Naive B cell (primary cell): ENCODE measurements at places on chromosomes 2 and 18.

DNA sequence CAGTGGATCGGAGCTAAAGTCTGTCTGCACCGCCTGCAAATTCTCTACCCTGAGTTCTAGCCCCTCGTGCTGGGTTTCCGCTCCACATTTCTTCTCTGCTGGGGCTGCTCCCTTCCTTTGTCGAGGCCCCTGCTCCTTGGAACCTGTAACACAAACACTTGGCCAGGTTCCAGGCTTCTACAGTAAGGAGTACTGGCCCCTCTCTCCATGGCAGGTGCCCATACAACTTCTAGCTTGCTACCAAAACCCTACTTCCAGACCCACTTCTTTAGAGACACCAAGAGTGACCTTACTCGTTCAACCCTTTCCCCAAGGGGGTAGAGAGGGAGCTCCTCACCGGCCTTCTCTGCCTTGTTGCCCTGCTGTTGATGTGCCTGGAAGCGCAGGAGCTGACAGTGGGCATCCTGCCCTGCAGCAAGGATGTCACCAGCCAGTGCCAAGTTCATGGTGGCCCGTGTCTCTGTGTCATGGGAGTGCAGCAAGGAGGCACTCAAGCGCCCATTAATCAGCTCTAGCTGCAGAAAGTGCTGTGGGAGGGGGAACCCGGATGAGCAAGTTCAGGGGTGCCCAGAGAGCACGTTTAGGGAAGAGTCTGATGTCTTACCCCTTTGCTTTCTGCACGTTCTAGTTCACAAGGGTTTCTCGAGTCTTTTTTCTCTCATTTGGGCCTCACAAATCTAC lies 1.1 kb downstream of the PREB start:
- no peak for DNase-seq

DNA sequence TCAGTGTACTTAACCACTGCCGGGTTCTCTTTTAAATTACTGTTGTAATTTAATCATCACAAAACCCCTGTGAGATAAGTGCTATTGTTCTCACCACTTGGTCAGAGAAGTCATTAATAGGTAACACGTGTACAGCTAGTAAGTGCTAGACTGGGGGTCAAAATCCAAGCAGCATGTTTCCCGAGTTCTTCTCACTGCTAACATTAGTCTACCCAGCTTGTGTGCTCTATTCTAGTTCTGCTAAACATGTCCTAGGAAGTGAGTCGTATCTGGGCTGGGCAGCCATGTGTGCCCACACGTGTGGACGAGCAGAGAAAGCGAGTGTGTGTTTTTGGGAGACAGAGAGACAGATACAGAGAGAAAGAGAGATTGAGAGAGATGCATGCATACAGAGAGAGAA lies 94.1 kb downstream of the BIN1 start:
- no peak for DNase-seq

DNA sequence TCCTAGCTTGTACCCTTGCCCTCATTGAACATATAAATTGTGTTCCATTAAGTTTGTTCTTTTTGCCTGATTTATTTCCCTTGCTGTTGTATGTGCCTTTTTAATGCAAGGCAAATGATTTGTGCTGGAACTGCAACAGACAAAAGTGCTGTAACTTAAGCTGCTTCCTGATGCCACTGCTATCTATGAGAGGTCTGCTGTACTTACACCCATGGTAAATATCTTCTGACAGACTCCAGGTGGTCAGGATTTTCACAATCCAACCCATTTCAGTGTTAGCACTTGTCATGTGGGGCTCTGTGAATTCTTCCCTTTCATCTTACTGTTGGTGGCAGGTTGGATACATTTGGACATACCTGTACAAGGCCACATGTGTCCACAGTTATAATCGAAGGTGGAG lies 63.5 kb downstream of the ARHGAP15 start:
- no peak for DNase-seq

- no peak for DNase-seq
Observed at GRCh38 chr2:173766537-173767289, 198.5 kb downstream of the SP3 start.

DNA sequence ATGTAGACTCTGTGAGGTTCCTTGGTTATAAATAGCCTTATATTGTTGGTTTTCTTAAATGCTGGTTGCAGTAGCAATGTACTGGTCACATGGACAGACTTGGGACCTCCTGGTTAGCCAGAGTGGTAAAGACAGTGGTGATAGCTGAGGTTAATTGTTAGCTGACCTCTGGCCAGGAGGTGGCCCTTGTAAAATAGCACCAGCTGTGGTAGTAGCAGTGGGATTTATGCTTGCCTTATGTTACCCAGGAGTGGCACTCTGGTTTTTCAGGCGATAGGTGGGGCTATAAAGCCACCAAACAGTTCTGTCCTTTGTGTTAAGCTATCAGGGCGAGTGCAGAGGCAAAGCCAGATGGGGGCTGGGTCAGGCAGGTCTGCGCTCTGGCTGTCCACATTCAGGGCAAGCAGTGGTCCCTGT lies 94.8 kb upstream of the SRD5A2 start:
- DNase-seq: no peak

DNA sequence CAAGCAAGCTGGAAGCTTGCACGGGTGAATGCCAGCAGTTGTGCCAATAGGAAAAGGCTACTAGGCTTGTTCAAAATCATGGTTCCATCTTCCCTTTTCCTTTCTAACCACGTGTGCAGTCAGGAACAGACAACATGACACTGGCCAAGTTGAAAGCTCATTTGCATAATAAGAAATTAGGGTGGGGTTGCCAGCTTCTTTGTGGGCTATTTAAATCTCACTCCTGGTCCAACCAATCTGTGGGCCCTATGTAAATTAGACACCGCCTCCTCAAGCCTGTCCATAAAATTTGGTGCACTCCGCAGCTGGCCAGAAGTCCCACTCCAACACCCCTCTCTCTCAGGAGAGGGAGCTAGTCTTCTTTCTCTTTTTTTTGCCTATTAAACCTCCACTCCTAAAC lies 1948.4 kb upstream of the PIK3C3 start:
- DNase-seq: no peak

DNA sequence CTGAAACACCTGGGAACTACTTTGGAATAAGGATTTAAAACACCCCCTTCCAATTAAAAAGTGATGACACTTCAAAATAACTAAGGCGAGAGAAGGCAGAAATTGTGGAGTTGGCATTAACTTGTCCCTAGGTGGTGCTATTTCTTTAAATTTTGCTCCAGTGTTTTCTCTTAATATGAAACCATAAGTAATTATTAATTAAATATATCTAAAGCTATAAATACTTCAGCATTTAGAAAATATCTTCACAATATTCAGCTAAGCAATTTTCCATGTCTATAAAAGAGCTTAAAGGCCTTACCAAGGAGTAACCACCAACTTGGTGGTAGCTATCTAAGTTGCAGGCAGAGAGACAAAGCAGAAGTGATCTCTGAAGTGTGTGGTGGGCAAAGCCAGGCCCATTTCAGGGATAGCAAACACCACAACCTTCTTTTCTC lies 186.8 kb upstream of the PGAP1 start:
- DNase-seq: peak; percentile 45

GRCh38 chr2:196586511-196586991 lies 53.0 kb upstream of the CCDC150 start:
- DNase-seq: no peak

DNA sequence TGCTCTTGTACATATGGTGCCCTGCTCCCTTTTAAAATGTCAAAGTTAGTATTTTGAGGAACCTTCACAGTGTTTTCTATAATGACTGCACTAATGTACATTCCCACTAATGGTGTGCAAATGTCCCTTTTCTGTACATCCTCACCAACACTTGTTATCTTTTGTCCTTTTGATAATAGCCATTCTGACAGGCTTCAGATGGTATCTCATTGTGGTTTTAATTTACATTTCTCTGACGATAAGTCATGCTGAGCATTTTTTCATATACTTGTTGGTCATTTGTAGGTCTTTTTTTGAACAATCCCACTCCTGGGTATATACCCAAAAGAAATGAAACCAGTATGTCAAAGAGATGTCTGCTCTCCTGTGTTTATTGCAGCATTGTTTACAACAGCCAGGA lies 268.3 kb downstream of the FBXO15 start:
- no peak for DNase-seq

DNA sequence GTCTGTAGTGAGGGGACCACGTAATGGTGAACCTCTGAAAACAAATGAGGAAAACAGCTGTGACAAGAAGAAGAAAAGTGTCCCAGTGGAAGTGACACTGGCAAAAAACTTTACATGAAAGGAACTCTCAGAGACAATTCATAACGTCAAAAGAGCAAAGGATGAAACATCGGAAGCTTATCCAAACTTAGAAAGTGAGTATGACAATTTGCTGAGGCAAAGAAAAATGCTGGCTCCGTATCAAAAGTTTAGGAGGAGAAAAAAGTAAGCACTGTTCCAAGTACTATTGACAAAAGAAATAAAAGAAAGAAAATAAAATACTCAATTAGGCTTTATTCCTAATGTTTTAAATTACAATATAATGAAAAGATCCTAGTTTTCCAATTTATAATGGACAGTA lies 91.3 kb downstream of the NOL10 start:
- DNase-seq: no peak

- DNase-seq: no peak
Observed at GRCh38 chr2:172697296-172697695, 38.3 kb upstream of the RAPGEF4 start.

DNA sequence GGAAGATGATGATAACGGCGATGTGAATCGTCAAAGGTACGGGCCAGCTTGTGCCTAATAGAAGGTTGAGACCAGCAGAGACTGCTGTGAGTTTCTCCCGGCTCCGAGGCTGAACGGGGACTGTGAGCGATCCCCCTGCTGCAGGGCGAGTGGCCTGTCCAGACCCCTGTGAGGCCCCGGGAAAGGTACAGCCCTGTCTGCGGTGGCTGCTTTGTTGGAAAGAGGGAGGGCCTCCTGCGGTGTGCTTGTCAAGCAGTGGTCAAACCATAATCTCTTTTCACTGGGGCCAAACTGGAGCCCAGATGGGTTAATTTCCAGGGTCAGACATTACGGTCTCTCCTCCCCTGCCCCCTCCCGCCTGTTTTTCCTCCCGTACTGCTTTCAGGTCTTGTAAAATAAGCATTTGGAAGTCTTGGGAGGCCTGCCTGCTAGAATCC lies 3.0 kb downstream of the FZD7 start:
- DNase-seq: no peak

DNA sequence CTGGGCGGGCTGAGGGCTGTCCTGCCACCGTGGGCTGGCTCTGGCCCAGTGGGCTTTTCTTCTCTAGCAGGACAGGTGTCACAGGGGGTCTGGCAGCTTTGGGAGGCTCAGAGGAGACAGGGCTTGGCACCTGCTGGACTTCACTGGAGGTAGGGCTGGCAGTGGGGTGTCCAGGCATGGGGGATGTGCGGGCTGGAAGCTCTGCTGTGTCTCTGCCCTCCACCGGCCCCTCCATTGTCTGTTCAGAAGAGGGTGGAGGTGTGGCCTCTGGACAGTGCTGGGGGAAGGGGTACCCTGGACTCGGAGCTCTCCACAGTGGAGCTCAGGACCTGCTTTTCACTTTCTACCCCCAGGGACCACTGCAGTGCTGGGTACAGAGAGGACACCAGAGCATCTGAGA lies 9.2 kb downstream of the PTPRN start:
- DNase-seq: no peak

DNA sequence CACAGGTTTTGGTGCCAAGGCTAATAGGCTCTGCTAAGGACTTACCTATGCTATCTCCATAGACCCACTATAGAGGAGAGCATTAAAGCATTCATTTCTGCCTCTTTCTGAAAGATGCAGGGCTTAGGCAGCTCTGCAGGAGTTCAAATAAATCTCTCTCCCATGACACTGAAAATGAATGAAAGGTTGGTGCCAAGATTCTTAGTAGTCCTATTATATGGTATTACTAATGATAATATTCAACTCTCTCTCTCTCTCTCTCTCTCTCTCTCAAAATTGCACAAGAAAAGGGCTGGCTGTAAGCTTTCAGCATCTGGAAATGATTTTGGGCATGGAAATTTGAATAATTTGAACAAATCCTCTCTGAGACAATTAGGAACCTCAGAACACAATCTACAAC lies 433.7 kb downstream of the MBD2 start:
- no peak for DNase-seq

DNA sequence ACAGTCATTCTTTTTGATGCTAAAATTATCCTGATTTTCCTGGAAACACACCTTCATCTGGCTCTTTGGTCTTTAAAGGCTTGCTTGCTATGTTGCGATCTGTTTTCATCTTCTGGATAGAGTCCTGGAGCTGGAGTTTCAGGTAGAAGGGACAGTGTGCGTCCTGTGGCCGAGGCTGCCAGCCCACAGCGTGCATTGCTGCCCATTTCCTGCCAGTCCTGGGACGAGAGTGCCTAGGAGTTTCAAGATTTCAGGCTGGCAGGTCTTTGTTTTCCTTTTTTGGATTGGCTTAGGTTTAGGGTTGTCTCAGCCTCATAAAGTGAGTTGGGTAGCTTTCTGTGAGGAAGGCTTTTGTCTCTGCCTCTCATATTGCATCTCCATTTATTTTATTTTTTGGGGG lies 14.5 kb downstream of the DGKD start:
- DNase-seq: no peak
